Caki2 (cell line): ENCODE measurements at places on chromosomes 12 and 14.

GRCh38 chr12:62806244-62806836 is 128.6 kb downstream of the PPM1H start:
- DNase-seq: no peak

DNA sequence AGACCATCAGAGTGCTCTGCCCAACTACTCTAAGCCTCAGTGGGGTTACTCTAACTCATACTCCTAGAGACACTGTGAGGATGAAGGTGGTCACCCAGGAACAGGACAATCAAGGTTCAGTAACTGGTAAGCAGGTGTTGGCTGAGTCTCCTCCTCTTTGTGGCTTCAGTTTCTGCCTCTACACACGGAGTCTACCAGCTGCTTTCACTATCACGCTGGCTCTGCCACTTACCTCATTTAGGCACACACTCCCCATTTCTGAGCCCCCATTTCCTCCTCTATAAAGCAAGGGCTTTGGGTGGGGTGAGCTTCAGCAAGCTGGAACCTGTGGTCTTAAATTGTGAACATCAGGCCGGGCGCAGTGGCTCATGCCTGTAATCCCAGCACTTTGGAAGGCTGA is 7.3 kb upstream of the TCHP start:
- no peak for DNase-seq

GRCh38 chr12:108468196-108468968 is 46.7 kb upstream of the FICD start:
- DNase-seq: peak; percentile 30

DNA sequence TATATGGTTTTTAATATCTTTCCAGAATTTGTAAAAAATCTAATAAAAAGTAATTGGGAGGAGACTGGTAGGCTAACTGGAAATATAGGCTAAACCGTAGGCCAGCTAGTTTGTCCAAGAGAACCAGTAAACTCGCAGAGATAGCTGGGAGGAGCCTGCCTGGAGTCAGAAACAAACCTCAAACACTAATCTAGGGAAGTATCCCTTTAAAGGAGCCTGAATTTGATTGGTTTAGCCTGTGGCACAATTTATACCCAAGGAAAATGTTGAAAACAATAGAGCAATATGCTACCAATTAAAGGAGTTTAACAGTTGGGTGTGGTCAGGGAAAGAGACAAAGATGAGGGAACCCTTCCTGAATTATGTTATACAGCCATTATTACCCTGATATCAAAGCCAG is 109.6 kb downstream of the EML5 start:
- DNase-seq: no peak

DNA sequence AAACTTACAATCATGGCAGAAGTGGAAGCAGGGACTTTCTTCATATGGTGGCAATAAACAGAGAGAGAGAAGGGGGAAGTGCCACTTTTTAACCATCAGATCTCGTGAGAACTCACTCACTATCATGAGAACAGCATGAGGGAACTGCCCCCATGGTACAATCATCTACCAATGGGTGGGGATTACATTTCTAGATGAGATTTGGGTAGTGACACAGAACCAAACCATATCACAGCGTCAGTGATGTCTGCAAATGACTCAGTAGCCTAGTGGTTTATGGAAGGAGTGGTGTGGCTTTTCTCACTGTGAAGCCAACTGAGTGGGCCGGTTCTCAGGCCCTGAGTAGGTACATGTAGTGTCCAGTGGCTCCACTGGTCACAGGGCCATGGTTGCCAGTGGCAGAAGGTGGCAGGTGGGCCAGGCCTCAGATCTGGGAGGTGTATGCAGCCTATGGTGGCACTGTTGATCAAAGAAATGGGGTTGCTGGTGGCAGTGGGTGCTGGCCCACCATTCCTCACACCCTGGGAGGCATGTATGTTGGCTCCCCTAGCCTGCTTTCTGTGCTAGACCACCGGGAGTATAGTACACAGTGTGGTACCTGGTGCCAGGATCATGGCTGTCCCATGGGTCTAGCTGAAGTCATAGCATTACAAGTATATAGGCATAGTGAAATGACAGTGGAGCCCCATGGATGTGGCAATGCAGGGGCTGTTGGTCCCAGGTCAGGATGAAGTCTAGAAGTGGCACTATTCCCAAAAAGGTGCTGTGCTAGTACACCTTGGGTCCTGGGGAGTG is 191.9 kb downstream of the NUBPL start:
- no peak for DNase-seq

- peak; percentile 23 for DNase-seq
Measured at GRCh38 chr14:58077621-58078020, 74.4 kb downstream of the ARMH4 start.

- no peak for DNase-seq
Measured at GRCh38 chr12:88784166-88784565, 203.9 kb upstream of the KITLG start.

GRCh38 chr14:20798932-20799331 is 3.7 kb downstream of the RNASE1 start:
- no peak for DNase-seq

- DNase-seq: no peak
Measured at GRCh38 chr12:92445253-92446082, 257.3 kb upstream of the PLEKHG7 start.

DNA sequence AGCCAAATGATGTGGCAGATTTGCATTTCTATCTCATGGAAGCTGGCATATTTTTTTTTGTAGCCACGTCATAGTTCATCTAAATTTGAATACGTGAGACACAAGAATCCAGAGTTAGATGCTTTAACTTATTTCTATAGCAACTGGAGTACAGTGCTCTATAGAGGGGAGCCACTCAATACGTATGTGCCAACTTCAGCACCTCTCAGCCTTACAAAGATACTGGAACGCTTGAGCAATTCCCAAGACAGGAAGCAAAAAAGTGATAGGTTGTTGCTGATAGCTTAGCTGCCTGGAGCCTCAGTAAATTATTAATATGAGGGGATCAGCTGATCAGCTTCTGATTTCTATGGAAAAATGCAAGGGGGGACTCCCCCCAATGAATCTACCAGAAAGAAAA is 24.1 kb upstream of the PELI2 start:
- DNase-seq: no peak

DNA sequence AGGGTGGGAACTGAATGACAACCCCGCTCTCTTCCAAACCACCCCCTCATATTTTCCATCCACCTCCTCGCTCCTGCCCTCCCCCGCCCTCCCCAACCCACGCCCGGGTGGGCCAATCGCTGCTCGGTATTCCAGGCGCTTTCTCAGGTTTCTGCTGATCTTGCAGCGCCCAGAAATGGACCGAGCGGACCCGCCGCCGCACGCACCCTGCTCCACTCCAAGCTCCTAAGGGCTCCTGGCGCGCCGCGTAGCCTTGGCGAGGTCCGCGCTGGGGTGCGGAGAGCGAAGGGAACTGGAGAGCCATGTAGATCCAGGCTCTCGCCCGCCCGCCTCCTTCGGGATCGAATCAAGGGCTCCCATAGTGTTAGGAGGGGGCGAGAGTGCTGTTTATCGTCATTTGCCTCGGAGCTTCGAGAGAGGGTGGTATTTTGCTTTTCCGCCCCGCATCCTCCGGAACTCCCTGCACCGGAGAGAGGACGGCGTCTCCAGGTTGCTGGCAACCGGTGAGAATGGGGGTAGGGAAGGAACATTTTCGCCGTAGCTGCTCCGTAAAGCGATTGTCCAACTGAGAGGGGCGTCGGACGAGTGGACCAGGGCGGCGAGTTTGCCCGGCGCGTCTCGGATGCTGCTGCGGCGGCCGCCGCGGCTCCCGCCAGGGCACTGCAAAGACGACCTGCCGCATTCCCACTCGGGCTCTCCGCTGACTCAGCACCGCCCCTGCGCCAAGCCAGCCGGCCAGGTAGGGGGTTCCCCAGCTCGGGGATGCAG is at the start of gene KCNA1:
Gene KCNA1 (plus strand): TSS at position 172 of the 768 bp plus-strand sequence. CDS start 1,474 bp downstream, outside the sequence.
- no peak for DNase-seq

DNA sequence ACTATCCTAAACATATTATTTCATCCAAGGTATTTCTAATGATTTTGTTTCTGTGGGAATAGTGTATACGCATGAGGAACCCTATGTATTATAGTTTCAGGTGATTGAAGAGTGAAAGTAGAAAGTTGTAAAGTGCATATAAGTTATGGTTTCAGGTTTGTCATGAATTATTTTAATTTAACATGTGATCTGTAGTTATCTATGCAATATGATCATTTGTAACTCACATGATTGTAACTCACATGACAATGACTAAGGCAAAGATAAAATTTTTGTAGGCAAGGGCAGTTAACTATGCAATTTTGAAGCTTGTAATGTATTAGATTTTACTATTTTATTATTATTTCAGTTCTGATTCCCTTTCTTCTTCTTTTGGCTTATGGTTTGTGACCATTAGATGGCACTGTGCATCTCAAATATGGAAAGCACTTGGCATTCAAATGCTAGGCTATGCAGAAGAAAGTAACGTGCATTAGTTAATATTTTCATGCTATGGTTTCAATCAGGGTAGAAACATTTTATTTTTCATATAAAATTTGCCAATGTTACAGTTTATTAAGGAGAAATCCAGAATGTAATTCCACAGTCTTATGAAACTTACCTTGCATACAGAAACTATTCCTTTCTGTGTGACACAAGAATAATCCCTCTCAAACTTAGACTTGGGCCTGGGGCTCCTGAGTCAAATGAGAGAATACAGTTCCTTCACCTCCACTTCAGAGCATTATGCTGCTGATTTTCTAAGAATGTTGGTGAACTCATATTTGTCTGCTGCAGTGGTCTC is 15.8 kb upstream of the TMEM30B start:
- peak; percentile 13 for DNase-seq

DNA sequence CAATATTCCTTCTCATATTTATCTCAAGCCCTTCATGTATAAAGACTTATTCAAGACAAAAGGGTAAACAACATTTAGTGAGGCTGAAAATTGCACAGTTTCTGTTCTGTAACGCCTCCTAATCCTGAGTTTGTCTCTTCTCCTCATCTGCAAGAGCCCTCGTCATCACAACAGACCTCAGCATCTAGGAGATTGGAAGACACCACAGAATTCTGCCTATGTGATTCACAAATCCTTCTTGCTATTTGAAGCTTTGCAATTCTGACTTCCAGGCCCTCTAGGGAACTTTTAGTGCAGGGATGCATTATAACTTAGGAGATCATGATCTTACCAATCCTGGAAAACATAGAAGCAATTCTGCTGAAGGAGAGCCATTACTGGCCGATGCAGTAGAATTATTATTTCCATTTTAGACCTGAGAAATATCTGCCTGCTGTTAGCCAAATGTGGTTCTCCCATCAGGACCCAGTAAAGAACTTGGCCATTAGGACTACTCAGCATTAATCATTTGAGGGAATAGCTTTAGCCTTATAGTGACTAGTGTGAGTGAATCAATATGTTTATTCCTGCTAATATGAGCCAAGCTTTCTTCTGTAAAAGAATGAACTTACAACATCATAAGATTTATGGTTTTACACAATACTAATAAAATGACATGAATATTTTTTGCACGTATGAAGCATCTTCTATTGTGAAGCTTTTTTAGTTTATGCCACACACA is 119.5 kb downstream of the ANO4 start:
- no peak for DNase-seq

- no peak for DNase-seq
Measured at GRCh38 chr14:73753887-73754795, 40.0 kb upstream of the PNMA1 start.

GRCh38 chr14:73143003-73143402 is 6.7 kb downstream of the PSEN1 start:
- no peak for DNase-seq
